ENCODE measurements at places on chromosomes 2 and 18.

- DNase-seq, result no peak
Measured at GRCh38 chr2:174344716-174345461, 10.1 kb downstream of the SP9 start.

DNA sequence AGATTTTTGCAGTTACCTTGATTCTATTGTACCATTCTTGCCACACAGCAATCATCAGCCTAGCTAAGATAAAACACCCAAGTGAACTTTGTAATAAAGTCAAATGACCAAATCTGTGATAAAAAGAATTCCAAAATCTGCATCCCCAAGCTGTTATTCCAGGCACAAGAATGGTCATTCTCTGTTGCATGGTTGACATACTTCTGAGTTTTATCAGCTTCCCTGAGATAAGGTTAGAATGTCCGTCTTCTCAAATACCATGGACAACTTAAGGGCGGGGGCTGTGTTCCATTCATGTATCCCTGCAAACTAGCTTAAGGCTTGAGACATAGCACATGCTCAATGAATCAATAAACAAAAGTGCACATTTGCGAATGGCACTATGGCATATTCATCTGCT is 8.1 kb upstream of the BMP10 start:
- no peak for DNase-seq

- DNase-seq, result no peak
Measured at GRCh38 chr2:227410191-227410590, 22.4 kb upstream of the SCYGR1 start.

DNA sequence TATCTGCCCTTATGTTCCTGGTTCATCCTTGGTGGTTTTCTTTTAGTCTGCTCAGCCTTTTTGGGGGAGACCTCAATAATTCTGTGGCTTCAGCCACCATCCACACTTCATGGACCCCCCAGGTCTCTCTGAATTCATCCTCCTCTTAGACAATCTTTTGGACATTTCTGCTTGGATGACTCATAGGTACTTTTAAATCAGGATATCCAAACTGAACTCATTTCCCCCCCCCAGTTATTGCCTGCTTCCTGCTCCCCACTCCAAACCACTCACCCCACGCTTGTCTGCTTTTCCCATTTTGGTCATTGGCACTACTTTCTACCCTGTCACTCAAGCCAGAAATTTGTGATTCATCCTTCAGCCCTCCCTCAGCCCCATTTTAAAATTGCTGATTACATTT is 78.5 kb downstream of the TANC1 start:
- no peak for DNase-seq

DNA sequence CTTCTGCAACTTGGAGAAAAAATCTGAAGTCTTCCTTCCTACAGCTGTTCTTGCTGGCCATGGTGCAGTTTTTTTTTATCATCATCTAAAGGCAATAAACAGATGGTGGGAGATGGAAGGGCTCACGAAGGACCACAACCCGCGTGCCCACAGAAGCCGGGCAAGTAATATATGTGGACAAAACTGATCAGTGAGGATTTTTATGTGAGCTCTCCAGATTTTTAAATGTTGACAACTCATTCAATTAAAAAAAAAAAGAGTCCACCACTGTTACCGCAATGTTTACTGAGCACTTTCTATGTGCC is 55.9 kb upstream of the CREB1 start:
- no peak for DNase-seq

GRCh38 chr2:71277536-71278103 is 50.7 kb upstream of the PAIP2B start:
- no peak for DNase-seq

DNA sequence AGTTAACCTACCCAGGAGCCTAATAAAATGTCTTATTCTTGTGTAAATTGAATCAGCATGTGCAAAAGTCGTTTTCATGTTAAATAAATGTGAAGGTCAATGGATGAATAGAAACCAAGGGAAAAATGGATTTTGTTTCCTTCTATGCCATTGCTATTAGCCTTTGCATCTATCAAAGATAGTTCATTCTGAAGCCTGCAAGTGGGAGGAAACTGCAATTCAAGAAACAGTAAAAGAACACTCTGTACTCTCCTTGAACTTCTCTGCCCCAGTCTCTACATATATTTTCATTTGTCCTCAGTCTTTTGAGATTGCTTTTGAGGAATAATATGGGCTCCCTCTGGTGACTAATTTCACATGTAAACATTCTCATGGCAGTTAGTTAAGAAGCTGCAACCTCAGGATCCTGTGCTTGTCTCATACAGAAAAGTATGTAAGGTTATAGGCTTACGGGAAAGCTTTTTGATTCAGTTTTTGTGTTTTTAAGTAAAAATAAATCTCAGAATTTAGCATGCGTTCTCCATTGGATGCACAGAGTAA is 1590.0 kb upstream of the LRRTM1 start:
- no peak for DNase-seq

DNA sequence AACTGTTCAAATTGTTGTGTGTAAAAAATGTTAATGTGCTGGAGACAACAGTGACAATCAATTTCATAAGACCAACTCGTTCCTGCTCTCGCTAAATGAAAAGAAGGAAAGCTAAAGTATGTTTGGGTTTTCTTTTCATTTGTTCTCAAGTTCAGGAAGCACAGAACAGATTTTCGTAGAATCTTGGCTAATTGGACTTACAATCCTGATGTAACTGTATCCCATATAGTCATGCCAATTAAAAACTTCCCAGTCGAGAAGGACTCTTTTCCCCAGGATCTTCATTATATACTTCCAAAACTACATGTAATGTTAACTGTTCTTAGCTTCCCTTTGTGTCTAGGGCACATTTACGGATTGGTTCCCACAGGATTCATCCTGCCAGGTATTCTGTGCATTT is 135.4 kb upstream of the ITGB6 start:
- DNase-seq, result no peak

GRCh38 chr2:152038441-152038958 is 60.3 kb downstream of the CACNB4 start:
- no peak for DNase-seq

GRCh38 chr2:99088017-99088416 is 53.5 kb upstream of the C2orf15 start:
- DNase-seq, result no peak

- no peak for DNase-seq
Measured at GRCh38 chr2:24233321-24233720, 58.5 kb downstream of the FAM228A start.

DNA sequence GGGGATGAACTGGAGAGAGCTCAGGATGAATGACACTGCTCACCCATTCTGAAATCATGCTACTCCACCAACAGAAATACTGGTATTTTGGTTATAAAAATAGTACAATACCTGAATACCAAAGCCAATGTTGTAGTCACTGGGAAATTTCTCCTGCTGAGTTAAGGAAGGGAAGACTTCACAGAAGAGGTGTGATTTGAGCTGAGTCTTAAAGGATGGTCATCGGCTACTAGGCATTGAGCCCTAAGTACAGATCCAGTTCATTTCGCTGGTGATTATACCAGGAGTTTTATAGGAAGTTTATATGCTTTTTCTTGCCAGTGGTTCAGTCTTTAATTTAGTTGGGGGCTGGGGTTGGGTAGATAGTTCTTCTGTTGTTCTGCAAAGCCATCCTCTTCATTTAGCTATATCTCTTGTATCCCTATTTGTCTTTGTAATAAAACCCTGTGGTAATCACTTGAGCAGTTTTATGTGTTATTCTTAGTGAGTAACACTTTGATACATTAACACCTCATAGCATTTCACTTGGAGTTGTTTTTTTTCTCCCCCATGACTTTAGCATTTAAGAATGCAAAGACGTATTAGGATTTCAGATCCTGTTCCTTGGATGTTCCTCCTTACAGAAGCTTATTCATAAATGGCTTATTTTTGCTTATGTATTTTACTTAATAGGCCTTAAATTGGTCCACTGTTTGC is 239.9 kb upstream of the FOSL2 start:
- no peak for DNase-seq

- DNase-seq, result no peak
Measured at GRCh38 chr2:206832873-206833272, 67.5 kb downstream of the FASTKD2 start.

- DNase-seq, result no peak
Measured at GRCh38 chr2:55361465-55362189, 58.0 kb downstream of the CCDC88A start.

- no peak for DNase-seq
Measured at GRCh38 chr2:89831641-89832498, 1140.4 kb downstream of the RPIA start.

Measured in activated naive CD4-positive, alpha-beta T cell (primary cell).